Nucleus accumbens (tissue), 56 donors: ENCODE measurements at places on chromosomes 7 and 10.

DNA sequence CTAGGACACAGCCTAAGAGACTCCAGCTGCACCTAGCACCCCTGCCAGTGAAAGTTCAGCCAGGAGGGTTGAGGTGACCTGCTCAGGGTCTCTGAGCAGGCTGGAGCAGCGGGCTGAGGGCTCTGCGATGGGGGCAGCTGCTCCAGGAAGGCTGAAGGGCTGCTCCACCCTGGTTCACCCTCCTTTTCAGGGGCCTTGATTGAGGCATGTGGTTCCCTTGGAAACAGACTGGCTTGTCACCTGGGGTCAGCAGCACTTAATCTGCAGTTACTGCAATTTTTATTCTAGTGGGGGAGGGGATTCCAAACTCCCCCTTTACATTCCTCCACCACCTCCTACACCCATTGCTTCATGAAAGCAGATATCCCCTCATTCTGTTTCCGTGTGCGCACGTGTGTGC is 85.3 kb upstream of the UNC5B start:
- DNase-seq, result no peak

DNA sequence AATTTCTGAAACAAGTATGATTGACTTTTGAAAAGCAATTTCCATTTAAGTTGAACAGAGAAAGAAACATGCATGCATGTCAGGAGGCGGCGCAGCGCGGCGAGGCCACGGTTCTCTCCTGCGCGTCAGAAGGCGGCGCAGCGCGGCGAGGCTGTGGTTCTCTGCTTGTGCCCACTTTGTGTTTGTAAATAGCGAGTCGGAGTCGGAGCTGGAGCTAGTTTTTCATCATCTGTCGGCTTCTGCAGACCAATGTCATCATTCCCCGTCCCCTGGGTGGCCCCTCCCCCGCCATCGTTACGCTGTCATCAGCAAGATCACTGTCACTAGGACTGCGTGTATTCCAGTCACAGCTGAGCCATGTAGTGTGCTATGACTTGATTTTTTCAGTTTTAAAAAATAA is 49.2 kb downstream of the INPP5A start:
- no peak for DNase-seq

GRCh38 chr10:26494018-26494417 is 55.9 kb downstream of the APBB1IP start:
- no peak for DNase-seq

- no peak for DNase-seq
Measured at GRCh38 chr7:119783799-119784198, 489.2 kb upstream of the KCND2 start.

- no peak for DNase-seq
Measured at GRCh38 chr10:90777621-90778020, 80.2 kb downstream of the HTR7 start.

GRCh38 chr10:101142533-101143344 is 11.6 kb downstream of the TLX1 start:
- DNase-seq, result no peak

DNA sequence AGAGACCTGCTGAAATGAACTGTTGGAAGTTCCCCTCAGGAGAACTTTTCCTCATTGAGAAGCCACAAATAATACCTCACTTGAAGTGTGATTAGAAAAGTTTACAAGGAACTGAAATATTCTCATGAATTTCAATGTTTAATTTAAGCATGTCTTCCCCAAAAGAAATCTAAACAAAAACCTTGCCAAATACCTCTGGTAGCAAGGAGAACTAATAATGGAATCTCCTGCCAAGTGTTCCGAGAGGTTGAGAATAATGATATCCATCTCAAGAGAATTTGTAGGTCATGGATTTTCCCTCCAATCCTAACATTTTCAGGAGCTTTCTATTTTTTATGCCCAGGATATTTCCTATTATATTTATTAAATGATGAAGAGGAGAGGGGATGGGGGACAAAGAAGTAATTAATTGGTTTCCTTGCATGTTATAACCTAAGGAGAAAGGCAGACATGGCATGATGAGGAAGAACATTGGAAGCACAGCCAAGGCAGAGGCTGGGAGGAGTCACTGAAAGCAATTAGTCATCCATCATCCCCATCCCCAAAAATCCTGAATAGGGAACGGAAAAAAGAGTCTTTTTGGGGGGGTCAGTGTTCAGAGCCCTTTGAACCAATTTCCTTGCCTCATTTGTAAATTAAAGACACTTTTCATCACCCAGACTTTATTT is 93.6 kb upstream of the IL6 start:
- no peak for DNase-seq

- DNase-seq, result no peak
Measured at GRCh38 chr10:4073912-4074311, 288.9 kb upstream of the KLF6 start.

DNA sequence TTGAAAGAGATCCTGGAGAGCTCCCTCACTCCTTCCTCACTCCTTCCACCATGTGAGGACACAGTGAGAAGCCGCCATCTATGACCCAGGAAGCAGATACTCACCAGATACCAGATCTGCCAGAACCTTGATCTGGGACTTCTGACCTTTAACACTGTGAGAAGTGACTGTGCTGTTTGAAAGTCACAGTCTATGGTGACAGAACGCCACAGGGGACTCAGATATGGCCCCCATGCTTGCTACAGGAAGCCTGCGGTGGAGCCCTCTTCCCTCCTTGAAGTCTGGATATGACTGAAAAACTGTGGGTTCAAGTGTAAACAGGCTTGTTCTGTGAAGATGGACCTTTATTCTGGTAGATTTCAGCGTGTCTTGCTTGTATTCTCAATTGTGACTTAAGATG is 297.8 kb downstream of the KLF6 start:
- no peak for DNase-seq

DNA sequence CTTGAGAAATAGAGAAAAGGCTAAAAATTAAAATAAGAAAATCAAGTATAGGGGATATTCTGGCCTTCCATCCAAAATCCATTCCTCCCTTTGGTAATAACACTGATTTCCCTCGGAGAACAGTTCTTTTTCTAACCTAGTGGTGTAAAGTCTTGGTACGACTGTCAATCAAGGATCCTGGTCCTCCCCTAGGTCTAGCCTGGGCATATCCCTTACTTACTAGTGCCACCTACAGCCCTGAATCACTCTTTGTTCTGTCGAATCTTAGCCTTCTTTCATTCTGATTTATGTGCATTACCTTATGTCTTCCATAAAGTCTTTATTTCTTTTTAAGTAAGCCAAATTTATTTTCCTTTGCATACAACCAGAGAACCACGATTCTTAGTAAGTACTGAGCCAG is 298.7 kb upstream of the LRRTM3 start:
- DNase-seq, result no peak

GRCh38 chr10:2924431-2924830 is 142.9 kb upstream of the PFKP start:
- DNase-seq, result no peak

DNA sequence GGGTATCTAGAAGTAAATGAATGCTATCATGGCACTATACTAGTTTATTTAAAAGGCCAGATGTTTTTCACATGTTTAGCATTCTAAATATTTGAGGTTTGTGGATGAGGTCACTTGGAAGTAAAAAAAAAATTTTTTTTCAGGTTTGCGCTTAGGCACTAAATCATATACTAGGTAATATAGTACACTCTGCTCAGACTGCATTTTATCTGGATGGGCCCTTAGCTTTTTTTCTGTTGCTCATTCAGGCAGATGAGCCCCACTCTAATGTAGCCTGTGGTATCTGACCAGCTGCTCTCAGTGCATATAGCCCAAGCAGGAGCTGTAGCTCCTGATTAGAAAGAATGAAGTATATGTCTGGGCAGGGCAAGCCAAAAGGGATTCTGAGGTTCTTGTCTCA is 210.1 kb downstream of the AUTS2 start:
- no peak for DNase-seq

- no peak for DNase-seq
Measured at GRCh38 chr7:17436126-17436525, 137.7 kb downstream of the AHR start.

GRCh38 chr10:31648966-31649365 is 279.7 kb downstream of the ARHGAP12 start:
- no peak for DNase-seq

DNA sequence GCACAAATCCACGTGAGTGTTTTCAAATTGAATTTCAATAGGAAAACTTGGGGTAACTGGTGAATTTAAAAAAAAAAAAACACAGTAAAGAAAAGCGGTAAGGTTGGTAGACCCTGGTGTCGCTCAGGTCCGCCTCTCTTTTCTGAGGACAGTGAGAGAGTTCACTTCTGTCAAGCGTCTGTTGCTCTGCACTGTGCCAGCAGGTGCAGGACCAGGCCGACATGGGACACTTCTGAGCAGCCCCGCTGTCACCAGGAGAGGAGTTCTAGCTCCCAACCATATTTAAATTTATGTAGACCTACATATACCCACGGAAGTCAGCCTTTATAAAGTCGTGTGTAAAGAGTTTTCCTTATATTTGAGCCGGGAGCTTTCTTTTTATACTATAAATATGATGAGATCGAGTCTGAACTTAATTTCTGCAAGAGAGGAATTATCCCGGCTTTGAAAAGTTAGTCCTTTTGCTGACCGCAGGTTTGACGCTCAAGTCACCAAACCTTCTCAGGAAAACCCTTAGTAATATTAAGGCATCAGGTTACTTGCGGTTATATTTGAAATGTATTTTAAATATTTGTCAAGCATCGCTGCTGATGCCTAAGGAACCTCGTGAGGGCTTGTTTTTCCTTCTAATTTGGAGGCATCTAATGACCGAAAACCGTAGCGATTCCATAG is 531 bp downstream of the IKZF1 start:
- DNase-seq, result no peak

DNA sequence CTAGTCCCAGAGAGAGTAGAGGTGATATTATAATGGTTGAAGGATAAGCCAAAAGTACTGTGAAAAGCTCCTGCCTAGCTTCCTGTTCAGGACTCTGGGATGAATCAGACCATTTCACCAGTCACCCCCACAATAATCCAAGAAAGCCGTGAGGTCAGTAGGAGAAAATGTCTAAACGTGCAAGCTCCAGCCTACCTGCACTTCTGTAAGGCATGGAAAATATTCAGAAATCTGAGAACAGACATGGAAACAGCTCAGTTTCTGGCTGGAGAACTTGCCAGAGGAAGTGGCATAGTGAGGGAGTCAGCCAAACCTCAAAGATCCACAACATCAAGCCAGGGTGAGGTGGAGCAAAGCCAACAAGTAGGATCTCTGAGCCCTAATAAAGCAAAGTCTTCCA is 58.2 kb downstream of the ELAPOR2 start:
- DNase-seq, result no peak

- no peak for DNase-seq
Measured at GRCh38 chr10:130491693-130492050, 355.5 kb downstream of the GLRX3 start.

- no peak for DNase-seq
Measured at GRCh38 chr7:131249483-131249882, 78.2 kb upstream of the MKLN1 start.

GRCh38 chr7:115869190-115869589 is 161.4 kb downstream of the TFEC start:
- no peak for DNase-seq

DNA sequence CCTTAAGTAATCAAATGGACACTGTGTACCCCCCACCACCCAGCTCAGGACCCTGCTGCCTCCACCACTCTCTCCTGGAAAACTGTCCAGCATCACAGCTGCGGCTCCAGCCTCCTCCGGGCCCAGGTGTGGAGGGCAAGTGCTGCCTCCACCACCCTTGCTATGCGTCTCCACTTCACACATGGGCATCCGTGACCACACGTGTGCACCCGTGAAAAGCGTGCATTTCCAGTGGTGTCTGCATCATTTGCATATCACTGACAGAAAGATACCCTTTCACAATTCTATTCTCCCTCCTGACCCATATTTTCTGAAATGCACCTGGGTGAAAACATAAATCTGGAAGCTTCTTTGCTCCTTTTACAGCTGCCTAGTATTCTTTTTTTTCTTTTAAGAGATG is 89.7 kb upstream of the PDGFA start:
- no peak for DNase-seq

DNA sequence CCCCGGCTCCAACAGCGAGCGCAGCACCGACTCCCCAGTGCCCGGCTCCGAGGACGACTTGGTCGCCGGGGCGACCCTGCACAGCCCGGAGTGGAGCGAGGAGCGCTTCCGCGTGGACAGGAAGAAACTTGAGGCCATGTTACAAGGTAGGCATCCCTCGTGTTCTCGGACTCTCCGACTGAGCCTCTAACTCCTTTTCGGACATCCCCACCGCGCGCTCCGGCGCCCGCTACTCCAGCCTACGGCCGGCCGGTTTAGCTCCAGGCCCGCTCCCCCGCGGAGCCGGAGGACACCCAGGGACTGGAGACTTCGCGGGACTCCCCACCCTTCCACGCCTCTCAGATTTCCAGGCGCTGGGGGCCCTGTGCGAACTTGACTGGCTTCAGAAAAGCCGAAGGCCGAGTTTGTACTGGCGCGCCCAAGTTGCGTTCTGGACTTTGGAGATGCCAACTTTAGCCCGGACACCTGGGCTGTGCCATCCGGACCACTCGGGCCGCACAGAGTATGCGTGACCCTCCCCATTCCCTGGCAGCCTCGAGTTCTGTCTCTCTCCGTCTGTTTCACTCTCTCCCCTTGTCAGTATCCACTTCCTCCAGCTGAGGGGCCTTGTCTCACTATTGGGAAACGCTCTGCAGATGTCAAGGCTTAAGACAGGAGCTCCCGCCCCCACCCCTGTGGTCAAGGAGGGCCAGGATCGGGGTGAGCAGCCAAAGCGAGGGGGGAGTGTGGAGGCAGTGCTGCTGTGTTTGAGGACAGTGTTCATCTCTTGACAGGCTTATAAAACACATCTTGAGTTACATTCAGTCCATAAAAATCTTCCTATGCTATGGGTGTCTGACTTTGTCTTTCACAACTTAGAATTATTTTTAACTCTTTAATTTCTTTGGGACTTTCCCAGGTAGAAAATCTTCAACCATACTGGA is 777 bp downstream of the BICC1 start:
- DNase-seq, result no peak

DNA sequence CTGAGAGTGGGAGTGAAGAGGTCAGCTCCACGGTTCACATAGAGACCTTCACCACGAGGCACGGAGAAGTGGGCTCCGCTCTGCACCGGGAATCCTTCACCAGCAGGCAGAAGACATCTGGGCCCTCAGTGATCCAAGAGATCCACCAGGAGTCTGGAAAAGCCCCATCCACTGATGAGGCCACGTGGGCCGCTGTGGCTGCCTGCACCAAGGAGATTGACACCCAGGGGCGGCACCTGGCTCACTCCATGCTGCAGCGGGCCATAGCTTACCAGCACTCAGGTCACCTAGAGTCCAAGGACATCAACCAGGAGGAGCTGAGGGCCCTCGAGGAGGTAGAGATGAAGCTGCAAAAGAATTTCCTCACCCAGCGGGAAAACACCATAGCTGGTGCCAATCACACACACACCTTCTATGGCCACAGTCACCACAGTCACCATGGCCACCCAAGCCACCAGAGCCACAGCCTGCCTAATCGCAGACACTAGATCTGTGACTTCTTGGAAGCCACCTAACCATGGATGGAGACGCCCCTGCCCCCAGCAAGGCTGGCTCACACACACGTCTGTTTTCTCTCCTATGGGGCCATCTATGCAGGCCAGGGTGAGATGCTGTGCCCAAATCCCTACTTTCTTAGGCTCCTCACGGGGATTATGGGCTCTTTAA is 694 bp downstream of the C10orf62 start:
- no peak for DNase-seq
